Fibroblast of pulmonary artery (primary cell): ENCODE measurements at places on chromosomes 6 and 20.
A peak's percentile ranks its signal among the peaks of the same experiment; 100 is the strongest.

- no peak for DNase-seq
Observed at GRCh38 chr6:167719920-167720319, 106.8 kb upstream of the AFDN start.

- DNase-seq = no peak
Observed at GRCh38 chr20:62852196-62852595, 9.4 kb downstream of the TCFL5 start.

- no peak for DNase-seq
Observed at GRCh38 chr20:45951925-45952834, 17.7 kb downstream of the PCIF1 start.

DNA sequence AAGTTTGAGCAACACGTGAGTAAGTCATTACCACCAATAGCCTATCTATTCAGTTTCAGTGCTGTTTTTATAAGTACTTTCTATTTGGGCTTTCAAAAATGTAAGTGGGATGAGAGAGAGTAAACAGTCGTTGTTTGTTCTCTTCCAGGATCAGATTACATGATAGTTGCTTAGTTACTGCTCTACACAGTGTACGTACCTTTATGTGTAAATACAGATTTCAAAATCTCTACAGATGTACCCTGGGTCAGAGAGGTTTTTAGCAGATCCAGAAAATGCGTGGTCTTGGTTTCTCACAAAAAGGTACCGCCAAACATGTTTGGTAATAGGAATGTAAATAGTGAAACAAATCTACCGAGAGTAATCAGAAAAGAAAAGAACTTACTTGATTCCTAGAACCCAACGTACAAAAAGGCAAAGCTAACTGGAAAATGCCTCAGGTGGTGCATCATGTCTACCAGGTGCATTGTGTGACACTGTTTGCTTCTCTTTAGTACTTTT, 421.1 kb downstream of the BCKDHB start:
- no peak for DNase-seq

GRCh38 chr6:104229057-104229456, 630.7 kb downstream of the HACE1 start:
- DNase-seq = no peak

DNA sequence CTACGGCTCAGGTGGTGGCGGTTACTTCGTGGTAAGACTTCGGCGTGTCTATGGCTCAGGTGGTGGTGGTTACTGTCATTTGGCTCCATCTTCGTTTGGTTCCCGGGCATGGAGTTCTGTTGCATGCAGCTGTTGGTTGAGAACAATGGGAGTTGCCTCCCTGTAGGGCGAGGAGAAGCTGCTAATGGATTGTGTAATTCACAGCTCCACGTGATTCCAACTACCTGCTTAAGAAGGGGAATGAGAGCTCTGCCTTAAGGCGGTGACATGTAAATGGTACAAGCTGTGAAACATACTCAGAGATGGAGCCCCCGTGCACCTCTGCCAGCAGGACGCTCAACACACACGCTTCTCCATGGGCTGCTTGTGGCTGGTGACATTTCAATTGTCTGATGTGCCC, 12.4 kb upstream of the DACT2 start:
- DNase-seq = no peak

GRCh38 chr6:5766260-5766659, 240.5 kb downstream of the NRN1 start:
- no peak for DNase-seq

GRCh38 chr6:25311331-25311840, 32.2 kb downstream of the CARMIL1 start:
- peak; percentile 42 for DNase-seq

DNA sequence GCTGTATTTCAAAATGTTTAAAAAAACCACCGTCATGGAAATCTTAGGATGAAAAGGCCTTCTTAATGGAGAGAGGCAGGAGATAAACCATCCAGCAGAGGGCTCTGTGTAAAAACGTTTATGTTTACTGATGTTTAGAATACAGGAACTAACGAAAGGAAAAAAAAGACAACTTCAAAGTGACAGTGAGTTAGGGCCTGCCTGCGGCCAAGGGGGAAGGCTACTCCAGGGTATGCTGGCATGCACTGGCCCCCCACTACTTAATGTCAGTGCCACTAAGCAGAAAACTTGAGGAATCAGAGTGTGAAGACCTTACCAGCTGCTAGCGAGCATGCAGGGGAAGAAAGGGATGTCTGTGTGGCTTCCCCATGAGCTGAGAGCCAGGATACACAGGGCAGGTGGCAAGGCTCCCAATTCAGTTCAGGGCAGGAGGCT, 47.7 kb downstream of the AKAP7 start:
- peak; percentile 74 for DNase-seq

GRCh38 chr20:1629321-1629720, 9.5 kb upstream of the SIRPB1 start:
- DNase-seq = no peak

DNA sequence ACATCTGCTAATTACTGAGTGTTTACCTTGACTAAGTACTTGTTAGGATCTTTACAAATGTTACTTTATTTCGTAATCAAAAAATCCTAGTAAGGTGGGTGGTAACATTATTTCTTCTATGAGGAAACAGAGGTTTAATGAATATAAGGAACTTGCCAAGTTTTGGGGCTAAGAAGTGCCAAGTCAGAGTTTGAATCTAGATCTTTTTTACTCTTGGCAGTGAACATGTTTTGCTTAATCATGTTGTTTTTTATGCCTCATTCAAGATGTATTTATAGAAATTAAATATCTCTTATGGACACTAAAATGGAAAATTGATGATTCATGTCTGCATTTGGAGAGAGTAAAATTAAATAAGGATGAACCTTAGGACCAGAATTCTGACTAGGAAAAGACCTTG, 393.7 kb downstream of the UTRN start:
- peak; percentile 76 for DNase-seq

DNA sequence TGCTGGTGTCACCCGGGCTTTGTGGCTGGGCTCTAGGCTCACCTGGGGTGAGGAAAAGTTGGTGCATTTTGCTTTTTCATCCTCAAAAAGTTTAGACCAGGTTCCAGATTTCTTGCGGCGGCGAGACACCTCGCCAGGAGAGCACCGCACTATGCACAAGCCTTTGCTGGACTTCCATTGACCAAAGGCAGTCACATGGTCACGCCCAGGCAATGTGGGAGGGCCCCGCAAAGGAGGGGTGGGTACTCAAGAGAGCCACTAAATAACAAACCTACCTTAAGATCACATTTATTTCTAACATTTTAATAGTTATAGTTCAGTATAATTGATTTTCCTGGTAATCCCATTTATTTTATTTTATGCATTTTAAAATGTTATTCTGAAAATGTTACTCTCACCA, 3.0 kb upstream of the KIF16B start:
- no peak for DNase-seq

DNA sequence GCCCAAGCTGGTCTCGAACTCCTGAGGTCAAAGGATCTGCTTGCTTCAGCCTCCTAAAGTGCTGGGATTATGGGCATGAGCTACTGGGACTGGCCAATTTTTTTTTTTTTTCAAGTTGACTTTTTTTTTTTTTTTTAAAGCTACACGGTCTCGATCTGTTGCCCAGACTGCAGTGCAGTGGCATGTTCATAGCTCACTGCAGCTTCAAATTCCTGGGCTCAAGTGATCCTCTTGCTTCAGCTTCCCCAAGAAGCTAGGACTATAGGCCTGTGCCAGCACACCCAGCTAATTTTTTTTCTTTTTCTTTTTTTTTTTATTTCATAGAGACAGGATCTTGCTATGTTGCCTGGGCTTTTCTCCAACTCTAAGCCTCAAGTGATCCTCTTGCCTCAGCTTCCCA, 59.5 kb downstream of the NCOA3 start:
- peak; percentile 70 for DNase-seq

DNA sequence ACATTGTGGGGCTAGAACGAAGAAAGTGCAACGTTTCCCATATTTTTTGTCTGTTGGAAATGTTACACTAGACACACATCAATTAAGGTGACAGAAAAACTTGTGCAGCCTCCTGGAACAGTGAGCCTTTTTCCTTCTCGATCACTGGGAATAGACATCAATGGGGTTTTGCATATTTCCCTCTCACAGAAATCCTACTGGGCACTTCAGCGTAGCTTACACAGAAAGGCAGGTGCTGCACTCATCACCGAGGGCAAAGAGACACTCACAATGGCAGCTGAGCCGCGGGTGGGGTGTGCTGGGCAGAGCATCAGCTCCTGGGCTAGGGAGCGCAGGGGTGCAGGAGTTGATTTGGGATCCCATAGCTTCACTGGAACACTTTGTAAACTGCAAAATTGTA, 64.5 kb downstream of the THBS2 start:
- DNase-seq = no peak

GRCh38 chr6:112269114-112269513, 14.7 kb upstream of the LAMA4 start:
- peak; percentile 83 for DNase-seq

DNA sequence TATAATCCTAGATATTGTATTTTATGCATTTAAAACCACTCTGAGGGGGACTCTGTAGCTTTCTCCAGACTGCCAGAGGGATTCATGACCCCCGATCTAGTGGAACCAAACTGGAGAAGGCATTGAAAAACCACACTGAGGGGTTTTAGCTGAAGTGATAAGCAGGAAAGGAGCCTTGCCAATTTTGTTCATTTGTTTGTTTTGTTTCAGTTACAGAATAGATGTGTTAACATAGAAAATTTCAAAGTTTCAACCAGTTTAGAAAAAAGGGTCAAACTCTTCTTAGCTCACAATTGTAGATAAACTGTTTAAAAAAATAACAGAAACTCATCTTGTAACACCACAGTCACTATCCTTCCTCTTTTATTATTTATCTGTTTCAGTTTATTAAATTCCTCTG, 19.8 kb downstream of the TAB2 start:
- DNase-seq = no peak

DNA sequence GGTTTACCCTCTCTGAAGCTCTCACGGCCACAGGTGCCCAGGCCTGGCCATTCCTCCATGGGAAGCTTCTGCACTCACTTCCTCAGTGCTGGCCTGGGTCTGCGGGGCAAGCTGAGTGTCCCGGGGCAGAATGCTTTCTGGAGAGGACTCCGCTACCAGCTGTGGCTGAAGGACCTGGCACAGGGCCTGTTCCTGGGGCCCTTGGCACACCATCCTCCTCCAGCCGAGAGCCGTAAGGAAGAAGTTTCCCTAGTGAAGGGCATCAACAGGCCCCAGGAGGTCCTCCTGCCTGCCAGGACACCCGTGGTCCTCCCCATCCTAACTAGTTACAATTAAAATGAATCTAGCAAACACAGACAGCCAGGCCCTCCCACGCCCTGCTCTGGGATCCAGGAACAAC, 14.0 kb upstream of the KCNK15 start:
- DNase-seq = no peak

DNA sequence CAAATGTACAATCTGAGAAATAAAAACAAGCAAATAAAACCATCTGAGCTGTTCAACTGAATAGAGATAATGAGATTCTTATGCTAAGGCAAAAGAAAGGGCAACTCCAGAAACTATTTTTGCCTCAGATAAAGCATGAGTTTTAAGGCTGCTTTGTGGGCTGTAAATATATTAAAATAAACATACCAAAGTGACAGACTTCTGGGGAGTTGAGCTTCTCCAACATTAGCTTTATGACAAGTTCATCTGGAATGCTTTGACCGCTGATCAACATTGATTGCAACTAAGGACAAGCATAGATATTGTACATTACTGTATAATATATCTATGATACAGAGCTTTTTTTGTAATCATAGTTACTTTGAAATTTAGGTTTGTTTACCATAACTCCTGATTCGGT, 19.3 kb downstream of the AK9 start:
- DNase-seq = peak; percentile 41

GRCh38 chr6:14520536-14520935, 403.0 kb downstream of the CD83 start:
- no peak for DNase-seq

GRCh38 chr6:31829633-31830283, 2.2 kb downstream of the HSPA1B start:
- DNase-seq = peak; percentile 62

DNA sequence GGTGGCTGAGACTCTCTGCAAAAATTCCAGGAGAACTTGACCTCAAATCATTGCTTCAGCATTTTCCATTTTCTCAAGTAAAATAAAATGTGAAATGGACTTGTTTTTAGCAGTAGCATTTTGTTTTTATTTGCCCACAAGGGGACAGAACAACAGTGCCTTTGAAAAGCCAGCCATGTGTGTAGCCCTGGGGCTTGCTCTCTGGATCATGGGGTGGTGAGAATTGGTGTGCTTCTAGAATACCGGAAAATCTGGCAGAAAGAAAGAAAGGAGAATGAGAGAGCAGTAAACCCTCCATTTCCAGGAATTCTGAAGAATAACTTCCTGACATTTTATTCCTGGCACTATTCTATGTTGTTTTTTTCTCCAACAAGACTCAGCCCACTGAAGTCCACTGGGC, 254.7 kb upstream of the MOCS1 start:
- no peak for DNase-seq

GRCh38 chr6:7203939-7204338, 96.2 kb downstream of the RREB1 start:
- DNase-seq = no peak

DNA sequence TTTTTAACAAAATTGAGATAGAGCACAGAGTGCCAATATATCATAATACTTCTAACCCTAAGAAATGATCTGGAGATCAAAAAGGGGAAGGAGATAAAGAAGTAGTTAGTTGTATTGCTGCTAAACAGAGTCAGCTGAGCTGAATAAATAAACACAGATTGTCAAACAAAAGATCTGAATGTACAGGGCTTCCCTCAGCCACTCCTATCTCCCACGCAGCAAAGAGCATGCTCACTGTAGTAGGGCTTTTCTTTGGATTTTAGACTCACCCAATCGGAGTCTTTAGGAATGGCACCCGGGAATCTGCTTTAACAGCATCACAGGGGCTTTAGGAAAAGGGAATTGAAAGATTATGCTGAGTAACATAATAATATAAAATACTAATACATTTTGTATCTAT, 222.2 kb upstream of the STXBP5 start:
- DNase-seq = no peak

DNA sequence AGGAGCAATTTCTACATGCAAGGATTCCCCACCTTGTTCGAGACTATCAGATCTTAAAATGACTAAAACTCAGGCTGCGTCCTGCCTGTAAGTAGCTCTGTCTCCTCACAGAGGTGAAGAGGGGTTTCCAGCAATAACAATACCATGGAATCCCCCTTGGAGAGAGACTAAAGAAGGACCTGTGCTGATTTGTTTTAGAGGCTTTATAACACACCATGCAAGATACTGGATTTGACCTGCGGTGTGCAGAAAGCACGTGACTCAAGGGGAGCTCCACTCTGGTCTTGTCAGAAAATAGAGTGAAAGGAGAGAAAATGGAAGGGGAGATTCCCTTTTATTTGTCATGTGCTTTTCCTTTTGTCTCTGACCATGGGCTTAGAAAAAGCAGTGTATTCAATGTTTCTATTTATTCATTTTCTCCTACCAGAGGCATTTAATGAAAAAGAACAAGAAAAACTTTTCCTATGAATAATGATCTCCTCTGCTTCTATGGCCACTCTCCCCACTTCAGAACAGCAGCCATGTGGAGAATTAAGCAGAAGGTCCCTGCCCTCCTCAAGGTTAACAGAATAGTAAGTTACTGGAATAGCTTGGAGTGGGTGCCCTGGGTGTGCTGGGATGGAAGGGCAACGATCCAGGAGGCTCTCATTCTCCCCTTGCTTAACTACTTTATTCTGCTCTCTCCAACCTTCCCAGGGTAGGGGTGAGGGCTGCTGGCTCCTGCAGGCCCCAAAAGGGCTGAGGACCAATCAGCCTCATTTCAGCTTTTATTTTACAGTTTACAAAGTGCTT, 19.2 kb upstream of the MRPS10 start:
- no peak for DNase-seq
